Islet precursor cell (in vitro differentiated cells): ENCODE measurements at places on chromosomes 1 and 21.

- DNase-seq: no peak
Observed at GRCh38 chr1:152505083-152505482, 5.5 kb upstream of the LCE5A start.

DNA sequence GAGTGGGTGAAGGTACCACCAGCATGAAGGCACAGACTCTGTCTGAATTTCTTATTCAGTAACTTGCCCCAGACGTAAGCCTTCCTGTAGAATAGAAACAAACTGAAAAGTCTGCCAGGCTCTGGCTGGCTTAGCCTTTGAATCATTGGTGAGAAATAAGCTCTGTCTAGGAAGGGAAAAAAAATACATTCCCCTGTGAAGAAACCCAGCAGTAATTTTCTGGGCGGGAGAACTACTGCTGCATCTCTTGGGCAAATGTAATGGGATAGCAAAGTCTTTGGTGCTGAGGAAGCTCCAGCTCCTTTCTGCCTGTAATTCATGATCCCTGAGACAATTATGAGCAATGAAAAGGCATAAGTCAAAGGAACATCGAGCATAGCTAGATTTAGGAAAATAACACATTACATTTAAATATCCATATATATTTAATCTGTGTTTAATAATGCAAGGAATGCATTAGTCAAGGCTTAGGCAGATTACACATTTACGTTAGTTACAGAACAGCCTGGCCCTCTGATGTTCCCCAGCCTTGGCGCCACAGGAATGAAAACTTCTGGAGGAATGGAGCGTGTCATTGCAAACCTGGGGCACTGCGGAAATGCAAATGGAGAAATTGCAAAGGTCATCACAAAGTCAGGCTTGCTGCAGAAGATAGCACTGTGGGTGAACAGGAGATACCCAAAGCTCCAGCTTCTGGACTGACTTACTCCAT lies 216.3 kb upstream of the CAMK1G start:
- DNase-seq: no peak

DNA sequence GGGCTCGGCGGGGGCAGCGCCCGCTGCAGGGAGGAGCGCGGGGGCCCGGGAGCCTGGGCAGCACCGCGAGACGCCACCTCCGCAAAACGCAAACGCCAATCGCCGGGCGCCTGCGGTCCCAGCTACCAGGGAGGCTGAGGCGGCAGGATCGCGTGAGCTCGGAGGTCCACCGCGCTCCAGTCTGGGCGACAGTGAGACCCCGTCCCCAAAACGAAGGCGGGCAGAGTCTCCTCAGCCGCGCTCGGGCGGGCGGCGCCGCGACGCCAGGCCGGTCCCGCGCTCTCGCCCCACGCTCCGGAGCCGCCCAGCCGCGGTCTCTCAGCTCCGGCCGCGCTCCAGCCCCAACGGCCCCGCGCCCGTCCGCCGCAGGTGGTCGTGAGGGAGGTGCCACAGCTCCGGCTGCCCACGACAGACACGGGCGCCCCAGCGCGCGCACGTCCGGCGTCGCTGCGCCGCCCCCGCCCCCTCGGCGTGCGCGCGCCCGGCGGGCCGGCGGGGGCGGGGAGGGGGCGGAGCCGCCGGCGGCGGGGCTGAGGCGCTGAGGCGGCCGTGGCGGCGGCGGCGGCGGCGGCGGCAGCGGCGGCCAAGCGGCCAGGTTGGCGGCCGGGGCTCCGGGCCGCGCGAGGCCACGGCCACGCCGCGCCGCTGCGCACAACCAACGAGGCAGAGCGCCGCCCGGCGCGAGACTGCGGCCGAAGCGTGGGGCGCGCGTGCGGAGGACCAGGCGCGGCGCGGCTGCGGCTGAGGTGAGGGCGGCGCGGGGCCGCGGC lies at the start of gene ADARB1:
TSS of gene ADARB1 (plus strand) at position 533 of the 770 bp plus-strand sequence. CDS start 97,077 bp downstream, outside the sequence.
- peak; percentile 86 for DNase-seq

DNA sequence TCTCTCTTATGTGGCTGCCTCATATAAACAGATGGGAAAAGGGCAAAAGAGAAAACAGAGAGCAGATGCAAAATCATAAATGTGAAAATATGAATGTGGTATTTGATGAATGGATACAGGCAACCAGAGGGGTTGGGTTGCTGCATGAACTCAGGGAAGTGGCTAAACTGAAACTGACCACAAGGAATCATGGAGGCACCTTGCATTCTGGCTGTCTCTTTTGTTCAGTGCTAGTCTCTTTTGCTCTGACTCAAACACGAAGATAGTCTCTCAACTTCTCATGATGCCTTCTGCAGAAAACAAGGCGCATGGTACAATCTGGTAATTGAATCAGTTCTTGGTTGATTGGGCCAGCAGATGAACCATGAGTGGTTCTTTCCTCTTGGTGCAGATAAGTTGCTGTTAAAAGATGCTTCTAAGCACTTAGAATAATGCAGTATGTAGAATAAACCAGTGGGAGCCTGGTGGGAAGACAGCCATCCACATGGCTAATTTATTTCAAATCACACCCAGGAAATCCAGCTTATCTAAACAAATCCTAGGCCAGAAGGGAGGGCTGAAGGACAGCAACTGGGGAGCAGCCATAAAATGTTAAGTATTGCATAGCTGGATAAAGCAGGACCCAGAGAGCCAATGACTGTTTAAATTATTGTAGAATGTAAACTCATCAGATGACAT lies 64.2 kb downstream of the HLX start:
- DNase-seq: no peak

DNA sequence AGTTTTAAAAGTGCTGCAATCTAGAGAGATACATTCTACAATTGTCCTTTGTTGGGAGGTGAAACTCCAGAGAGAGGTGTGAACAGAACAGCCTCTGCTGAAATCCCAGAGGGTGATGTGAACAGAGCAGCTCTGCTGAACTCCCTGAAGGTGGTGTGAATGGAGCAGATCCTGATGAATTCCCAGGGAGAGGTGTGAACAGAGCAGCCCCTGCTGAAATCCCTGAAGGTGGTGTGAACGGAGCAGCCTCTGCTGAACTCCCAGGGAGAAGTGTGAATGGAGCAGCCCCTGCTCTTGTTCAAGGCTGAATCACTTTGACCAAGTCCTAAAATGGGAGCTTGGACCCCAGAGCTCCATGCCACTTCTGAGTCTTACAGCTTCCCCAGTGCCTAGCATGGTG lies 94.7 kb downstream of the LACTBL1 start:
- DNase-seq: no peak

DNA sequence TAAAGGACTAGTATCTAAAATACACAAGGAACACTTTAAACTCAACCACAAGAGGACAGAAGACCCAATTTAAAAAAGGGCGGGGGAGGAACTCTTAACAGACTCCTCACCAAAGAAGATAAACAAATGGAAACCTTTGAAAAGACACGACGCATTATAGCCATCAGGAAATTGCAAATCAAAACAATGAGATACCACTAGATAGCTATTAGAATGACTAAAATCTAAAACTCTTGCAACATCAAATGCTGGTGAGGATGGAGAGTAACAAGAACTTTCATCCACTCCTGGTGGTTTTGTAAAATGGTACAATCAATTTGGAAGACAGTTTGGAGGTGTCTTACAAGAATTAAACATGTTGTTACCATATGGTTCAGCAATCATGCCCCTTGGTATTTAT lies 708.2 kb downstream of the BRINP3 start:
- no peak for DNase-seq

GRCh38 chr1:99180915-99181314 lies 83.4 kb upstream of the PLPPR4 start:
- no peak for DNase-seq
